ENCODE measurements at places on chromosomes 3 and 15.

- DNase-seq, result no peak
Observed at GRCh38 chr3:151423091-151423490, 37.8 kb downstream of the IGSF10 start.

DNA sequence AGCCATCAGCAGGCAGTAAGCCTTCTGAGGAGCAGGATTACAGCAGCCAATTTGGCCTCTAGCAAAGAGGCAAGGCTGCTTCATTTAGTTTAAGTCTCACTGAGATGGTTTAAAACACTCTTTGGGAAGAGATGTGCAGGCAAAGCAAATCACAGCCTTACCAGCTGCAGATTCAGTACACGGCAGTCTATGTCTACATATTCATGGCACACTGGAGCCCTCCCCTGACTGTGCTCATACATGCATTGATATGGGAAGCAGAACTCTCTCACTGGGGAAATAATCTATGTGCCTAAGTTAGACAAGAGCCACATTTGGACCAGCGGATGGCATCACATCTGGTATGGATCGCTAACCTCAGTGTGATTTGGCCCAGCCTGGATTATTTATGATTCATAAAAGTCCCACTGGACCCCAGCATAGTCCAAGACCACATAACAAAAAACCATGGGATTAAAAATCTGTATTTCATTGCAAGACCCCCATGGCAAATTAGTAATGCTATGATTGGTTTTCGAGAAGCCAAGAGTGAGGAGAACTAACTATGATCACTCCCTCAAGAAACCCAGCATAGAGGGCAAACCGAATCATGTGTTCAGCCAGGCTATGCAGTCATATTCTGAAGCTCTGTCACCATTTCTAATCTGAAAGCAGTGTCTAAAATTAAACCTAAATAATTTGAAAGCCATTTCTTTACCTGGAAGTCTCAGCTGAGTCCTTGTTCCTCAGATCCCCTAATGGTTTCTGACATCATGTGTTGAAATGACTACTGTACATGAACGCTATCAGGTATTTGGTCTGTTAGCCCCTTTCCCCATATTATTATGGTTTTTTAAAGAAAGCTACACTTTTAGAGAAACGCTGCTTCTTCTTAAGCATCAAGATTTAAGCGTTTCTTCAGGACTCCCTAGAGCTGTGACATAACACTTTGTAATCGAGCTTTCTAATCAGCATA is 1.2 kb downstream of the PRICKLE2 start:
- no peak for DNase-seq

DNA sequence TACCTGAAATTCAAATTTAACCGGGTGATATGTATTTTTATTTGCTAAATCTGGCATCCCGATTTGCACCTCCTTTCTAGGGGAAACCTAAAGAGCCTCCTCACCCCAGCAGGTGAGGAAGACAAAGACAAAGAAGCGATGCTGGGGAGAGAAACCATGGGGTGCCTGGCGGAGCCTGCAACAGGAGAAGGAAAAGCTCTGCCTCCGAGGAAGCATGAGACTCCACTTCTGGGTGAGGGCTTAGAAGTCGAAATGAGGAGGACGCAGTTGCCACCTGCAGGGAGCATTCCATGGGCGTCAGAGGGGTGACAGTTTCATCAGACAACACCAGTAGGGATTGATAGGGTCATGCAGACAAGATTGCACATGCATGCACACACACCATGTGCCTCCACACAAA is 30.5 kb upstream of the LYZL4 start:
- DNase-seq, result no peak

DNA sequence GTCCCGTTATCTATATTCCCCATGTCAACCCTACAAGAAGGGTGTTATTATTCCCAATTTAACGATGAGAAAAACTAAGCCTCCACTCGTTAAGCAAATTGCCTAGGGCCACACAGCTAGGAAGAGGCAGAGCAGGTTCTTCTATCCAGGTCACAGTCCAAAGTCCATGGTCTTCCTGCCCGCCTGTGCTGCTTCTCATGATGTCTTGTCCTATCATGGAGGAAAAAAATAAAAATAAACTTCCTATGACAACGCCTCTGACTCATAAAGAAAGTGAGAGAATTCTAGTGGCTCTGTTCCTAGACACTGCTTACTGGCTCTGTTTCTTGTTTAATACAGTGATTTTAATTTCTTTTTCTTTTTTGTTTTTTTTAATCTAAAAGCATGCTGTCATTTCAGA is 9.7 kb downstream of the COL8A1 start:
- DNase-seq, result no peak

DNA sequence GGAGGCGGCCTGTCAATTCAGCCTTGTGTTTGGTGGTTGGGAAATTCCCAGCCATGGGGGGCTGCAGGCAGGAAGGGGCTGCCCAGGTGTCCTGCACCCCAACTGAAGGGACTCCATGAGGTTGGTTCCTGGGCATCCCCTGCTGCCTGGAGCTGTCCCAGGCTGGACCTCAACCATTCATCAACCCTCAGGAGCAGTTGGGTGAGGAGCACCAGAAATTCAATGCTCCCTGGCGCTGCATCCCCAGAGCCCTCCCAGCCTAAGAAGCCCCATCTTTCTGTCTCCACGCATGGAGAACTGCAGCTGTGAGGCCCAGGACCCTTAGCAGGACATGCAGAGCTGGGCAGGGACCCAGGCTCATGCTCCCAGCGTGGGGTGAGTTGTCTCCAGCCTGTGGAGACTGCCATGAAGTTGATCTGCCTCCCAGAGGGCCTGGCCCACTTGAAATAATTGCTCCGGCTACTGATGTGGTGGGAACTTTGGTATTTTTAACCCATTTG is 8.0 kb upstream of the SEMA3B start:
- no peak for DNase-seq

- no peak for DNase-seq
Observed at GRCh38 chr15:85892232-85892631, 97.5 kb upstream of the KLHL25 start.
